ENCODE measurements at places on chromosomes 4 and X.

DNA sequence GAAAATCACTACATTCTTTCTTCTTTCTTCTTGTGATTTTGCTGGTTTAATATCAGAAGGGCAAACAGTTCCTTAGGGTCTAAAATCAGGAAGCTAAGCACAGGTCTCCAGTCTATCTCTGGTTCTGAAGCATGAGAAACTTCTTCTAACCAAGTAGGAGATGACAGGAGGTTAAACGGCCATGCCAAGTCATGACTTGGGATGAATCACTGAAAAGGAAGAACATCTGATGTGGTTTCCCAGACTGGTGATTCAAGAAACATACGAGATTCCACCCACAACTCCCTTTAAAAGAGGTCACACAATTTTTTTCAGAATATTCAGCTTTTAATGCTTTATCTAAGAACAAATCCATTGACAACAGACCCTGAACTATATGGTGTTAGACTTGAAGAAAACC, 684.0 kb upstream of the PRKX start:
- no peak for DNase-seq

DNA sequence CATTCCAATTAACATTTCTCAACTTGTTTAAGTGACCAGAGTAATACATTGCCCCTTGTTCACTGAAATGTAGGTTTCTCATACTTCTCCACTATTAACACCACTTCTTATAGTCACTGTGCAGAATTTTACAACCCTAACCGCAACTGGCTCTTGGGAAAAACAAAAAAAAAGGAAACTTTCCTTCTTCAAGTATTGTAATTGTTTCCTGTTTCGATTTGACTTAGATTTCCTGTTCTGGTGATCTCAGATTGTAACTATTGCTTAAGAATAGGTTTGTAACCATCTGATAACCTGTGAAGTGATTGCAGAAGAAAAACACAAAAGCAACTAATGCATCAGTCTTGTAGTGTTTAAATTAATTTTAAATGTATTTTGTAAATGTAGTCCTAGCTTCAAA, 594.7 kb upstream of the GALNT7 start:
- no peak for DNase-seq

- DNase-seq = no peak
Measured at GRCh38 chr4:100795581-100795980, 277.8 kb upstream of the EMCN start.

GRCh38 chr4:107035819-107036583, at the start of gene DKK2:
DKK2 (minus strand) TSS chr4:107036313; CDS start chr4:107035591, 722 bp downstream.
- no peak for DNase-seq

DNA sequence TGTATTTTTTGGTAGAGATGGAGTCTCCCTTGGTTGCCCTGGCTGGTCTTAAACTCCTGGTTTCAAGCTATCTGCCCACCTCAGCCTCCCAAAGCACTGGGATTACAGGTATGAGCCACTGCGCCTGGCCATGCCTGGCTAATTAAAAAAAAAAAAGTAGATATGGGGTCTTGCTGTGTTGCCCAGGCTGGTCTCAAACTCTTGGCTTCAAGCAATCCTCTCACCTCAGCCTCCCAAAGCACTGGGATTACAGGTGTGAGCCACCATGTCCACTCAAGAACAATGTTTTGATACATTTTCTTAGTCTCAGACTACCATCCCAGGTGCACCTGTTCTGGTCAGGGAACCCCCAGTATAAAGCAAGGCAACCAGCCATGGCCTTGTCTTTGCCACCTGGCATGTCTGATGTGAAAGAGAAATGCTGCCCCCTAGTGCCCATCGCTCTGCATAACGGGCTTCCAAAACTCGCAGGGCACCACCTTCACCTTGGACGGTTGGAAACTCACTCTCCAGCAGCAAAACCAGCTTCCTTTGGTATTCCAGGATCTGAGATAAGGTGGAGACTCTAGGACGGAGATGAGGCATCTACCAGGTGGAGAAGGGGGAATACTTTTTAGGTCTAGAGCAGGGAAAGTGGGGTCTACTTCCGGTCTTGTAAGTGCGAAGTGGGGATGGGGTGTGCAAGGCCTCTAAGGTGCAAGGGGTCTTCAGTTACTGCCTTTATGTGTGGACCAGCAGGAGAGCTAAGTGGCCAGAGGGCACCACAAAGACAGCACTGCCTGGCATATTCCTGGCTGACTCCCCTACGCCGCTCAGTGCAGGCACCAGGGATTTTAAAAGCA, 47.7 kb upstream of the AFAP1 start:
- DNase-seq = no peak

GRCh38 chr4:19915276-19915675, 336.4 kb upstream of the SLIT2 start:
- DNase-seq = no peak

DNA sequence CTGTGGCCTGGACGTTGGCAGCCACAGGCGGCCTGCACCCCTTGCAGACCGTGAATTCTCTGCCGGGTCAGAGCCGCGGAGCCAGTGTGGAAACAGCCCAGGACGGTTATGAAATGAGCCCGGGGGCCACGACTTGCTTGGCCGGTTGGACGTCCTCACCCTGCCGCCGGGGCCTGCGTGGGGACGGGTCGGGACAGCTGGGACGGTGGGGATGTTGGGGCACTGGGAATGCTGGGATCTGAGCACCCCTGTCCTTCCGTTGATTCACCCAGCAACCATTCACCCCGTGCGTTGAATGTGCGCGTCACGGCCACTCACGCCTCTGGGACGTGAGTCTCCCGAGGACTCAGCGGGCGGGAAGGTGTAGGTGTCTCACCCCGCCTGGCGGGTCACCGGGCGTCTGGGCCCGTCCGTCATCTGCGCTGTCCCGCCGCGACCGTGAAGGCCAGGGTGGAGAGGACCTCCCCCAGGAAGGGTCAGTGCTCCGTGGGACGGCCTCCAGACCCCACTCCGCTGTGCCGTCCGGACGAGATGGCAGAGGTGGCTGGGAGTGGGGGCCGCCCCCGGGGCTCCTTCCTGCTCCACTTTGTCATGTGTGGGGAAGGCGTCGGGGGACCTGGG, 4.5 kb upstream of the PLCXD1 start:
- no peak for DNase-seq

- no peak for DNase-seq
Measured at GRCh38 chrX:118839334-118839958, 15.8 kb downstream of the ZCCHC12 start.

- DNase-seq = no peak
Measured at GRCh38 chr4:38815885-38816782, 11.5 kb upstream of the TLR1 start.

- DNase-seq = peak; percentile 69
Measured at GRCh38 chr4:107747748-107748486, 27.9 kb upstream of the PAPSS1 start.

DNA sequence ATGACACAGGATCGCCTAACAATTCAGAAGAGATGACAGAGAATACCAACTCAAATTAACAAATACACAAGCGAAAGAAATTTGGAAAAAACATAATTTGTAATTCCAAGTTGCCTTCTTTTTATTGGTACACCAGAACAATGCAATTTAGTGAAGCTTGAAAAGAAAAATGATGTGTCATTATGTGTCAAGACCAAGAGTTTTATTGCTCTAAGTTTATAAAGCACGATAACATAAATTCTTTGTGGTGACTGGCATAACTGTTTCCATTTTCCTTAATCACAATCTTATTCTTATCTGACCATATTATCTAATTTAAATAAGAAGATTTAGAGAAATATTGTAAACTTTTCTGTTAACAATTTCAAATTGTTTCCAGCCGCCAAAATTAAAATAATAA, 273.2 kb upstream of the TECRL start:
- DNase-seq = no peak
